ENCODE measurements at places on chromosomes 12 and 14. TPM values are rescaled to one million over a fixed set of nuclear protein-coding genes. Genes with fewer than 3 reads are reported as not detected.

Gene SPTB
- total RNA-seq: not detected

Gene VTI1B
- 71.4 TPM for total RNA-seq

Gene PTCSC3
- not detected for total RNA-seq

Gene PAPLN
- 0.46 TPM for total RNA-seq

Gene EXOC3L4
- total RNA-seq: not detected

Gene MUCL1
- total RNA-seq: not detected

All from activated CD4-positive, alpha-beta T cell treated with anti-CD3 and anti-CD28 coated beads, Interleukin-2, amount 10 ng/mL, durations not matched to agents 7 days and 5 days (primary cell).